ENCODE measurements at places on chromosomes 3 and 15. TPM values are rescaled to one million over a fixed set of nuclear protein-coding genes. Genes with fewer than 3 reads are reported as not detected.

The CD200R1L gene
- not detected for total RNA-seq

DNA sequence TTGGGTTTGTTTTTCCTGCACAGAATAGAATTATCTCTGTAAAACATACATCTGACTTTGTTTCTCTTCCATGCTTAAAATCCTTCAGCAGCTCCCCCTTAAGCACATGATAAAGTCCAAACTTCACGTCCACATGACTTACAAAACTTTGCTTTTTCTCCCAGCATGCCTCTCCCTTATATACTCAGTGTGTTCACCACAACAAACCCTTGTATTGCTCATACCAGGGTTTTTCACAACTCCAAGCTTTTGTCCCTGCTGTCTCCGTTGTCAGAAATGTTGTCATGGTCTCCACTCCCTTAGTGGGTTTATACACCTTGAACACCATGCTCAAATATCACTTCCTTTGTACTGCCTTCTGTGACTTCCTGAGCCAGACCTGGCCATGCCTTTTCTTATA lies 91.1 kb upstream of the MITF start:
- DNase-seq = no peak

DNA sequence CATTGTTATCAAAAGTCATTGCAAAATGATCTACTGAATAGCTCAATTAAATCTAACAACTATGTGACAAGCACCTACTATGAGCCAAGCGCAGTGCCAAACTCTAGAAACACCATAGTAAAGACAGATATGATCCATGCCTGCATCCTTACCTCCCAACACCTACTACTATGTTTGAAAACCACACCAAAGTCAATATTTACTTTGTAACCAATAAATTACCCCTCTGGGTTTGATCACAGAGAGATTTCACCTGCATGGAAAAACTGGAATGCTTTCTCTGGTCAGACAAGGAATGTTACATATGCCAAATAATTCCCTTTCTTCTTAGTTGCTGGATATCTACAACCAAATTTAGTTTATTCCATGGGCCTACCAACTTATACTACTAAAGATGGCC lies 422.2 kb downstream of the FHIT start:
- DNase-seq = no peak

GRCh38 chr3:173891272-173892100 lies 493.9 kb downstream of the NLGN1 start:
- peak; percentile 6 for DNase-seq

Measured in MCF 10A (cell line).